ENCODE measurements at places on chromosomes 4 and X.

- no peak for DNase-seq
These were observed 346.8 kb downstream of the RAB28 start for GRCh38 chr4:13137390-13137789.

GRCh38 chr4:76809594-76810305, 88.2 kb downstream of the SOWAHB start:
- no peak for DNase-seq

DNA sequence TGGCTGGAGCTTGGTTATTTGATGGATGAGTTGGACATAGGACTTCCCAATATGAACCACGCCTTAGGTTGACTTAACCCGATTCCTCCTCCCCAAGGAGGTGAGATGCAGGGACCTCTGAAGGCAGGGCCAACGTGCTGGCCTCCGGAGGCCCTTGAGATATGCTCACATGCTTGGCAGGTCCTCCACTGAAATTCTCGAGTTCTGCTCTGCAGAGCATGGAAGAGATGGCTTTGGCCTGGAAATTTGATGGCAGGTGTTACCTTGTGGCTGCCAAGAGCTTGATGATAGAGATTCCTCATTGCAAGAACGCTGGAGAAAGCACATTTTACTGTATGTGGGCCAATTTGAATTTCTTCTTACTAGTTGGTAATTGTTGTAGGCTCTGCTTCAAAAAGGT, 117.4 kb upstream of the LIMCH1 start:
- DNase-seq, result no peak

- DNase-seq, result no peak
These were observed 91.5 kb downstream of the ATRX start for GRCh38 chrX:77694491-77694890.

DNA sequence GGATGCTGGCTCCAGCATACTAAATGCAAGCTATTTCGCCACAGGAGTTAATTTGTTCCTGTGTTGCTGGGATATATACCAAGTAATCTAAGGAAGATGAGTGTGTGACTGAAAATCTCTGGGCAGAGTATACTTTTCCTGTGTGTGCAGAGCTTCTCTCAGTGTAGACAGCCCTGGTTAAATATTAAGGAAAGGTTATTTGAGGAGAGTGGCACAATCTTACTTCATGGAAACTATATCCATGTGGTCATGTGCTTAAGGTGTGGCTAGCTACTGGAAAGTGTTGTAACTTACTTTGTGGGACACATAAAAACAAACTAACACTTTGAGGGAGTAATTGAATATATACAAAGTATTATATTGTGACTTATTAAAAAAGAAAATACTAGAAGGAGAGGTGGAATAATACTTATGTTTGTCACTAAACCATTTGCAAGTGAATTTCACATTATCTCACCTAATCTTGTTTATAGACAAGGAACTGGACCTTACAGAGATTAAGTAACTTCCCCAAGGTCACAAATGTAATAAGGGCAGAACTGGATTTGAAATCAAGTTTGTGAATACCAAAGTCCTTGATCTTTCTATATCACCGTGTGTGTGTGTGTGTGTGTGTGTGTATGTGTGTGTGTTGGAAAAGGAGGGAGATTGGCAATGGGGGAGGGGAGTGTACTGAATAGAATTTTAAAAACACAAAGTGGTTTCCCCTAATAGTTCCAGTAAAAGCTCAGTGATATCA, 408.2 kb upstream of the NR3C2 start:
- no peak for DNase-seq

GRCh38 chr4:184599492-184600135, 49.6 kb downstream of the CASP3 start:
- DNase-seq, result peak; percentile 61

All from astrocyte of the spinal cord (primary cell).